ENCODE measurements at places on chromosomes 11 and 22.

DNA sequence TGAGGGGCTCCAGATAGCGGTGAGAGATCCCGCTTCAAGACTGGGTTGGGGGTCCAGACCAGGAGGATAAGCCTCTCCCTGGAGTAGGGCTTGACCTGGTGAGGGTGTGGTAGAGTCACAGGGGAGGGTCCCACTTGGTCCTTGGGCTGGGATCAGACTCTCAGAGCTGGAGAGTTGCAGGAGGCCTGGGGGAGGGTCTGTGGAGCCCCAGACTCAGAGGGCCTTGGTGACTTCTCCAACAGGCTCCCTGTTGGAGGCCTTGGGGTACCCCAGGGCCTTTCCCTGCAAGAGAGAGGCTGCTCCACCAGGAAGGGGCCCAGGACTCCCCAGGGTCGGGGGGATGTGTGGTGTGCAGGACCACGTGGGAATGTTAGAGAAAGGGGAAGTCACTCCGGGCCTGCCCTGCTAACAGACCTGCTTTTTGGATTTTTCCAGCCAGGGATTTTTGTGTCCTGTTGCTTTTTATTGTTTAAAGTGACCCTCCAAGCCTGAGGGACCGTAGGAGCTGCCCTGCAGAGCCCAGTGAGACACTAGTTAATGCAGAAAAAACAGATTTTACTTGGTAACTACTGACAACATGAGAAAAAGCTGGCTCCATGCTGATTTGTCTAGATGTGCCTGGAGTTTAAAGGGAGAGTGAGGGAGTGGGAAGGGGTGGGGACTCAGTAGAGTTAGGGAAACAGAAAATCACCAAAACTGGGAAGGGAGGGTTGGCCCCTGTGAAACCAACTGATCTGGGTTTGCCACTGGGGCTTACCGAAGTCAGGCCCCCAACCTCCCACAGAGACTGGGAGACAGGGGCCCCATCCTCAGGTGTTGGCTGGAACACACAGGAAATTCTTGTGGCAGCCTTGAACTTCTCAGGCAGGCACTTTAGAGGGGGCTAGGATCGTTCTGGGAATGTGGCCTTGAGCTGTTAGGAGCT lies 801 bp upstream of the TXNRD2 start:
- DNase-seq: no peak

DNA sequence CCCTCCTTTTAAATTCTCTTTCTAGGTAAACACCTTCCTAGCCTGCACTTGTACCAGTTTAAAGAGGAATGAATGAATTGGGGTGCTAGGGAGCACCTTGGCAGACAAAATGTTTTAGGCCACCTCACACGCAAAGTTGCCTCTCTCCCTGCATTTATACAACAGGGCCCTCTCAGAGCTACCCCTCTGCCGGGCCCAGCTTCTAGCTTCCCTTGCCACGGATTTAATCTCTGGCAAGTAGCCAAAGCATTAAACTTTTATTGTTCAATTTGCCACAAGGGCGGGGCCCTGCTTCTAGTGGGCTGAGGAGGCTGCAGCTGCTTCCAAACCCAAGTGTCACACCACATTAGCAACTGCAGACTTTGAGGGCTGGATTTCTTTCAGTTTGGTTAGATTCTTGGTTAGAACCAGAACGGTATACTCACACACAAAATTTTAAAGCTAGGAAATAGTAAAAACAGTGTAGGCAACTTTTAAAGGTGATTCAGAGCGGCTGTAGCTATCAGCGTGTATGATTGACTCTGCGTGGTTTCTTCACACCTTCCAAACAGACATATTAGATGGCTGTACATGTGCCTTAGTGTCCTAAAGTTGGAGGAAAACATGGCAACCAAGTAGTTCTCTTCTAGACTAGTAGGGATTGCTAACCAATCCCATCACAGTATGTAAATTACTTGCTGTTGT lies 6.5 kb downstream of the KREMEN1 start:
- no peak for DNase-seq

DNA sequence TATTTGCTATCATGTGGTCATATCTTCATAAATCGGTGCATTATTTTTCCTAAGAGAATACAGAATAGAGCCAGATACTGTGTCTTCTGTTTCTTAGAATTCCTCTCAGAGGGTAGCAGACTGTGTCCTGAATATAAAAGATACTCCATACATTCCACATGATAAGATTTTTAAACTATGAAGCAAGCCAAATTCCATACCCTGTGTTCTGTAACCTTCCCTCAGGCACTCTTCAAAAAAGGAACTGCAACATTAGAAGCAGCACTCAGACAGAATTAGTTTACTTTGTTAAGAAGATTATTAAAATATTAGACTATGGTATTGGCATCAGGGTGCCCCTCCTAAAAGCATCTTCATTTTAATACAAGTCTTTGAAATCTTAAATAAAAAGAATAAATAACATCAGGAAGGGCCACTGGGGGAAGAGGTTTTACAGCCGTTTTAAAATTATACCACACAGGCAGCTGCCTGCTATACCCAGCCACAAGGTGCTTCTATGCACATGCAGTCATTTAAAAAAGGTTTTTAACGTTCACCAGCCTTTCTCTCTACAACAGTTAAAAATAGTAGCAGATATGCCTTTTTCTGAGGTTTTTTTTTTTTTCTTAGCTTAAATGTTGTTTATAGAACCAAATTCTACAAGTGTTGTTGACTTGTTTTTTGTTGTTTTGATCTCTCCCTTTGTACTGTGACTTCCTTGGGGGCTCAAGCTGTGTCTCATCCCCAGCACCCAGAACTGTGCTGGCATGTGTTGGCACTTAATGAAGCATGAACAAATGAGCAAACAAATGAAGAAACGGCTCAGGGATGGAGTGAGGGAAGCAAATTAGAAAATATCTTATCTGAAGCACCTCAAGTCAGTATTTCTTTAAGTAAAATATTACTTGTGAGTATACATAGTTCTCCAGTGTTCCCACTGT lies 54.7 kb upstream of the CCDC89 start:
- DNase-seq: no peak

GRCh38 chr11:34030382-34030781 lies 21.1 kb upstream of the CAPRIN1 start:
- no peak for DNase-seq

- no peak for DNase-seq
Measured at GRCh38 chr11:124839972-124840621, 25.1 kb upstream of the ROBO3 start.

DNA sequence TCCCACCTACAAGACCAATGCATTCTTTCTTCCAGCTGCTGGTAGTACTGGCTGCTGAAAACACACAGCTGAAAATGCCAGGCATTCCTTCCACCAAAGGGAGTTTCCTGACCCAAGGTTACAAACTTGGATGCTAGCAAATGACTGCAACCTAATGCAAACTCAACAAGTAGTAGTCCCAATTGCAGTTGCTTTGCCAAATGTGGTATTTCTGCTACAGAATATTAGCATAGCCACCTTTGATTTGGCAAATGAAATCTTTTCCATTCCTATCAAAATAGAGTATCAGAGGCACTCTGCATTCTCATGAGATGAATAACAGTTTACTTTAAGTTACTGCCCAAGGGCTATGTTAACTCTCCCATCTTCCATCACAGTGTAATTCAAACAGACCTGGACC lies 172.0 kb upstream of the ARHGAP42 start:
- DNase-seq: no peak

DNA sequence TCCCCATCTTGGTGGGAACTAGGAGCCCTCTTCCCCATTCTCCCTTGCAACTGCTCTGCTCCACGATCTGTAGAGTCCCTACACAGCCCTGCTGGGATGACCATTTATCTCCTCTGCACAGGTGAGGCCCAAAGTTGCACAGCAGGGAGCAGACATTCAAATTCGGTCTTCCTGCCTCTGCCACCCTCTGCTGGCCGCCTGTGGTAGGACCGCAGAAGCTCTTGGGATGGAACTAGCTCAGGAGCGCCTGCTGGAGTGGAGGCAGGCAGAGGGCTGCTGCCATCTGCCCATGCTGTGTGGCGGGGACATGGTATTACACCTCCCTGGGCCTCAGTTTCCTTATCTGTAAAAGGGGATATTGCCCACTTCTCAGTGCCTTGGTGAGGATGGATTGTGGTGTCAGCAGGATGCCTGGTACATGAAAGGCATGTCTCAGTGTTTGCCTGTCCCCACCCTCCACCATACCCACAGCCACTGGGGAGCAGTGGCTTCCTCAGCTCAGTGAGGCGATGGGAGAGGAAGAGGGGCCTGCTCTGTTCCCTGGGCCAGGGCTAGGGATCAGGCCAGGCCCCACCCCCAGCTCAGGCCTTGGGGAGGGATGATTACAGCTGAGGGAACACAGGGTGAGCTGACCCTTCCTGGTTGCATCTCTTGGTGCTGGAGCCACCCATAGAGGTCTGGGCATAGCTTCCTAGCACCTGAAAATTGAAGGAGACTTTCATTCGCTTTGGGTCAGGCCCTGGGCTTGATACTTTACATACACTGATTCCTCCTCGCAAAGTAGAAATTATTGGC lies 11.3 kb upstream of the OMP start:
- no peak for DNase-seq

- no peak for DNase-seq
Measured at GRCh38 chr22:42336527-42337227, 66.2 kb upstream of the TCF20 start.

- DNase-seq: no peak
Measured at GRCh38 chr11:107752949-107753822, 41.3 kb upstream of the SLN start.

DNA sequence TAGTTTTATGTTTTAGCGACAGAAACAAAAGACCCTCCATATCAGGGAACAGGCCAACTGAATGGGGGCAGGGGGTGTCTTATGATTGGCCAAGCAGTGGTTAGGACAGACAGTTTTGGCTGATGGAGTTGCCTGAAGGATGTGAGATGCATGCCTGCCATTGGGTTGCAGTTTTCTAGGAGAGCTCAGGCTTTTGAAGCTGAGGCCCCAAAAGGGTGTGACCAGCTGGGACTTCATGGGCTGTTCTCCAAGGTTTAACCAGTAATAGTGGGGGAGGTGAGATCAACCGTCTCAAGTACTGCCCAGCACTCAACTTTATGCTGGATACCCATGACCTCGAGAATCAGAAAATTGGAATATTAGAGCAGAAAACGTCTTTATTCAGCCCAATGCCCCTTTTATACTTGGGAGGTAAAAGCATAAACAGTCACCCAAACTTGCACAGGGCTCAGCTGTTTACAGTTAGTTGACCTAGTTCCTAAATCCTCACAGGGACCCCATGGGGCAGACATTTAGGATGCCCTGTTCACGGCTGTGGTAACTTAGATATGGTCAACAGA lies 13.5 kb downstream of the DTX4 start:
- DNase-seq: no peak

DNA sequence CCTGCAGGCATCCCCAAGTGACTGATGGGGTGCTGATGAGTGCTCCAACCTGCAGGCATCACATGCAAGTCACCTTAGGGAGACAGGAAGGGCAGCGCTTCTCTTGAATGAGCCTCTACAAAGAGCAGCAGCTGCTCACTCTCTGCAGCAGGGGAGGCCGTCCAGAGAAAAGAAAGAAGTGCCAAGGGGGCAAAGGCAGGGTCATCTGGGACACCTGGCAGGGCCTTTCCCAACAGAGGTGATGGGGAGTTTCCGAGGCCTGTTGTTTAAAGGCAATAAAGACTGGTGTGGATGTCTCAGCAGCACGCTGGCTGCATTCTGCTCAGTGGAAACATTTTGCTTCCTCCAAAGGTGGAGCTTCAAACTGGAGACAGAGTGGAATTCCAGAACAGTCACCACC lies 113.7 kb downstream of the ETS1 start:
- no peak for DNase-seq

- no peak for DNase-seq
Measured at GRCh38 chr22:30732426-30732825, 37.8 kb downstream of the OSBP2 start.

DNA sequence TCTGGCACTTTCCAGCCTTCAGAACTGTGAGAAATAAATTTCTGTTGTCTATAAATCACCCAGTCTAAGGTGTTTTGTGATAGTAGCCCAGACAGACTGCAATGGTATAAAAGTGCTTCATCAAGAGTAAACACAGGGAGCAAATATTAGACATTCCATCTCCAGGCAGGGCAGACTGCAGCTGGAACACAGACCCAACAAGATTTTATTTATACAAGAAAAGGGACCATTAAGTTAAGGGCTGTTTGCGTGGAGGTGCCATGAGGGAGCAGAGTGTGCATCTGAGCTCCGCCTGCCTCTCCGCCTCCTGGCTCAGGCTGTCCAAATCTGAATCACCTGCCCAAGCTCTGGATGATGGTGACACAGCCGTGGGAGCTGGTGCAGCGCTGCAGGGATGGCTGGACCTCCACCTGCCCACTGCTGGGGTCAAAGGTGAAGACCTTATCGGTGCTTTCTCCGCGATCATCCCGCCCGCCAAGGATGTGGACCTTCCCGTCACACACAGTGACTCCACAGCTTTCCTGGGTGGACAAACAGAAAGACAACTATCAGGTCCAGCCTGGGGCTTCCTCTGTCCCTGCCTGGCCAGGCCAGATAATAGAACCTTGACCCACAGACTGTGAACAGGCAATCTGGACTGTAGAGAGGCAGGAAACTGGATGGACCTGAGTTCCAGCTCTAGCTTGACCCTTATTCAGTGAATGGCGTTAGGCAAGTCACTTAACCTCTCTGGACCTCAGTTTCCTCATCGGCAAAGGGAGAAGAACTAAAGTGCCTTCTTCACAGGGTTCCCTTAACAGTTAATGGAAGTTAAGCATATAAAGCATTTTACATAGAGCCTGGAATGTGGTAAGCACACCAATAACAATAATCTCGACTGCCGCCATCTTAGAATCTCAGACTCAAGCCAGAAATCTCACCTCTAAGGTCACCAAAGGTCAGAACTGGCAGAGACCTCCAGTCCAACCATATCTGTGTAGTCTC lies 10.5 kb downstream of the KLHL35 start:
- DNase-seq: no peak

DNA sequence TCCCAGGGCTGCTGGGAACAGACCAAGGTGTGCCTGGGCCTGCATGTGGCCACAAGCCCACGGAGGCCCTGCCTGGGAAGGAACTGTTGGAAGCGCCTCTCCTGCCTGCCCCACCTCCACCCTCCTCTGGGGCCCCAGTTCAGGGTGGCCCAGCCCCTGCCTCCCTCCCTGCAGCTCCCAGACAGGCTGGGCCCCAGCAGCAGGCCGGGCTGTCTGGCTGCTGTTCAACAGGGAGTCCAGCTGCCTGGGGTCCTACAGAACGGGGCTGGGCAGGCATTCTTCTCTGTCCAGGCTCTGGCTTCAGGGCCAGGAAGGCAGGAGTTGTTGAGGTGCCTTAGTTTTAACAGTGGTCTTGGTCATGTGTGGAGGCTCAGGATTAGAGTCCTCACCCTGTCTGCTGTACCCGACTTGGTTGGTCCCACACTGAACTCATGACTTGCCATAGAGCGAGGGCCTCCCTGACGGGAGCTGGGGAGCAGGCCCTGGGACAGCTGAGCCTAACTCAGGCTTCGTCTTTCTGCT lies 11.8 kb downstream of the PRDM11 start:
- no peak for DNase-seq

GRCh38 chr11:79592824-79593223 lies 152.0 kb upstream of the TENM4 start:
- DNase-seq: no peak

- no peak for DNase-seq
Measured at GRCh38 chr11:45812581-45813548, 7.9 kb downstream of the SLC35C1 start.

DNA sequence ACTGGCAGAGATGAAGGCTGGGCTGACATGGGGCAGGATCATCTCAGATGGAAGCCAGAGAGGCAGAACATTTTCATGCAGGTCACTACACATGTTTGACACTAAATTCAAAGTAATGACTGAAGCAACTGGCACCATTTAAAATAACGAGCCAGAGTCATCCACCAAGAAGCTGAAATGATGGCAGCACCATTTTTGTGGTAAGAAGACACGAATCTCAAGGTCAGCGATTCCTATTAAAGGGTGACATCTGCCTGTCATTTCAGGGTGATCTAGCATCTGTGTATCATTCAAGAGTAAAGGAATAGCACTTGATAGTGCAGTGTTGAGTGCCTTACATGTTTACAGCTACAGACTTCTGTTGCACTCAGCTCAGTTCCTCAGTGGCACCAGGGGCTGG lies 113.4 kb upstream of the C11orf87 start:
- no peak for DNase-seq

All from skeletal muscle cell (primary cell).